ENCODE measurements at places on chromosomes 5 and 9.
A peak's percentile ranks its signal among the peaks of the same experiment; 100 is the strongest.

DNA sequence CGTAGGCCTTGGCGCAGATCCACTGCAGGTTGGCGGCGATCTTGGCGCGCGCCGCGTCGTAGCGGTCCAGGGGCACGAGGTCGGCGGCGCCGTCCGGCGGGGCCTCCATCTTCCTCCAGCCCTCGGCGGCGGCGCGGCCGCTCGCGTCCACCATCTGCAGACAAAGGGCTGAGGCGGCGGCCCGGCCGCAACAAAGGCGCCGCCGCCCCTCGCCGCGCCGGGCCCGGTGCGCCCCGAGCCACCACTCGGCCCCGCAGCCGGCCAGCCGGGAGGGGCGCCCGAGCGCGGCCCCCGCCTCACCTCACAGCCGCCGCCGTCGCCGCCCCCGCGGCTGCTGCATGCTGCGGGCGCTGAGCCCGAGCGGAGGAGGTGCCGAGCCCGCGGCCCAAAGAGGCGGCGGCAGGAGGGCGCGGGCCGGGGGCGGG, 328 bp downstream of the CAMSAP1 start:
- DNase-seq: no peak

- no peak for DNase-seq
Measured at GRCh38 chr9:82968816-82969215, 94.1 kb downstream of the RASEF start.

GRCh38 chr5:137438932-137439331, 60.2 kb downstream of the SPOCK1 start:
- DNase-seq: peak; percentile 75

DNA sequence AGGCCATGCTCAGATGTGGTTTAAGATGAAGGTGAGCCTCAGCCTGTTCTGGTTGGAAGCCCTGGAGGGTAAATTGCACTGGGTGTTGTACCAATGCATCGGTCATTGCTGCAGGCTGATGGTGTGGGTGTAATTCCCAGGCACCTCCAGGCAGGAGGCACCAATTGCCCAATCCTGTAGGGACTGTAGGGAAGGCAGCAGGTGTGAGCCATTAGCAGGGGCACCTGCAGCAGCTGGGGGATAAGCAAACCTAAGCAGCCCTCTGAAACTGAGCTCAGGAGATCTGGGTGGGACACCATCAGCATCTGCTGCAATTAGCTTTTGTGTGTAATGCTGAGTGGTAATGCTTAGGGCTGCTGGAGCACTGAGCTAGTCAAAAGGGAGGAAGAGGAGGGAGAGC, 190.1 kb upstream of the TBC1D2 start:
- DNase-seq: no peak

GRCh38 chr5:98065261-98065909, 708.1 kb upstream of the RGMB start:
- DNase-seq: no peak

DNA sequence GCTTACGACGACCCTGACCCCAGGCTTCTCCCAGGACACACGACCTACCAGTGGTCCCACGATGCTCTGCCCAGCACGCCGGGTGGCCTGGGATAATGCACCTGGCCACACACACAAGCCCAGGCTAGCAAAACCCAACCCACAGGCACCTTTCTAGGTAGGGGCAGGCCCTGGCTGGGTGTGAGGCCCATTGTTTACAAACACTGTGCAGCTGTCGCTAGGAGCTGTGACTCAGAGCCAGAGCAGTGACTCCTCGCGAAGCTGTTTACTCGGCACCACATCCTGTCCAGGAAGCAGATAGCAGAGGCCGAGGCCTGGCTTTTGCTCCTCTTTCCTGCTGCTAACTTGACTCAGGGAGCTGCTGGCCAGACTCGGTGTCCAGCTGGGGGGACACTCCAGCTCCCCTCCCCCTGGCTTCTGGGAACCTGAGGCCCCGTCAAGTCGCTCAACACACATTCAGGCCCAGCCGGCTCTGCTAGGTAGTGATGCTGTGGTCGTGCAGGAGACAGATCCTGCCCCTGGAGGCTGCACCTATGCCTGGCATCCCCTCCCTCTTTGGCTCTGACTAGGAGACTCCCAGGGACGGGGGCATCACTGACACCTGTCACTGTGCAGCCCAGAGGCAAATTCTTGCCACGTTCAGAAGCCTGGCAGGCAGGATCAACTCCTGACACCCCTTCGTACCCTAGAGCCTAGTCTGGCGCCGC, 12.8 kb upstream of the RALGDS start:
- DNase-seq: peak; percentile 76

DNA sequence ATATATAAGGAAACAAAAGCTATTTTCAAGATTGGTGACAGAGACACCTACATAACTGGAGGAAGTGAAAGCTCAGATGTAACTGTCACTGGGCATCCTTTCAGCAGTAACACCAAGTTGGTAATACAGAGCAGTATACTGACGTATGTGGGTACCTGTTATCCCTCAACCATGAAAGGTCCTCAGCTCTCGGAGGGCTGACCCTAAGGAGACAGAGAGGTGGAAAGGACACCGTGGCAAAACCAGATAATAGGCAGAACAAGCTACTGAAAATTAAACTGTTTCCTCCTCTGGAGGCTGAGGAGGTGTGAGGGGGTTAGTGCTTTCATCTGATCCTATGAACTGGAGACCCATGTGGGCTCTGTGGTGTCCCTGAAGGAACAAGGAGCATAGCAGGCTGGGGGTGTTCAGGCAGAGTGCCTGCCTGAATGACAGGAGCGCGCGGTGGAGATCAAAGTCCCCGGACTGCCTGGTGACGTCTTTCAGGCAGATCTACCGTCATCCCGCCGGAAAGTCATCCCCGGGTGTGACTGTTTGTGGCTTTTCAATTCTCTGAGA, 130.2 kb upstream of the FSTL4 start:
- no peak for DNase-seq

- no peak for DNase-seq
Measured at GRCh38 chr5:122442938-122443337, 130.9 kb downstream of the SNCAIP start.

DNA sequence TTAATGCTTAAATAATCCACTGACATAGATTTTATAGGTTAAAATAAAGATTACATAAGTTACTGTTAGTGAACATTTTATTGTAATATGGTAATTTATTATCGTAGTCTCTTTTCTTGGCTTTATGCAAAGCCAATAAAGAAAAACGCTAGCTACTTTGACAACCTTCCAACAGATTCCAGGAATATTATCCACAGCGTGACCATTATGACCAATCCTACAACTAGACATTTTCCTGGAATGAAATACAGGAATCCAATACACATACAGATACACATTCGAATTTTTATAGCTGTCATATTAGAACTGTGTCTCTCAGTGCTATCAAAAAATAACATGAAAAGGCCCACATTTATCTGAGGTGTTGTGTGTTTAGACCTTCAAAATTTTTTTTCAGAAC, 13.1 kb downstream of the RPS23 start:
- no peak for DNase-seq

- no peak for DNase-seq
Measured at GRCh38 chr9:122777935-122778627, 10.7 kb upstream of the OR5C1 start.

- no peak for DNase-seq
Measured at GRCh38 chr9:129672702-129673101, 7.3 kb downstream of the PRRX2 start.

- DNase-seq: no peak
Measured at GRCh38 chr9:37286530-37287175, 135.8 kb upstream of the GRHPR start.

GRCh38 chr9:27572918-27573633, at the start of gene C9orf72:
Gene C9orf72 (minus strand): TSS chr9:27573481. CDS start chr9:27567120, 6,361 bp downstream.
- DNase-seq: peak; percentile 85

- DNase-seq: no peak
Measured at GRCh38 chr5:41157272-41157894, 55.9 kb downstream of the C6 start.

- DNase-seq: no peak
Measured at GRCh38 chr9:38101423-38101822, 32.4 kb upstream of the SHB start.

DNA sequence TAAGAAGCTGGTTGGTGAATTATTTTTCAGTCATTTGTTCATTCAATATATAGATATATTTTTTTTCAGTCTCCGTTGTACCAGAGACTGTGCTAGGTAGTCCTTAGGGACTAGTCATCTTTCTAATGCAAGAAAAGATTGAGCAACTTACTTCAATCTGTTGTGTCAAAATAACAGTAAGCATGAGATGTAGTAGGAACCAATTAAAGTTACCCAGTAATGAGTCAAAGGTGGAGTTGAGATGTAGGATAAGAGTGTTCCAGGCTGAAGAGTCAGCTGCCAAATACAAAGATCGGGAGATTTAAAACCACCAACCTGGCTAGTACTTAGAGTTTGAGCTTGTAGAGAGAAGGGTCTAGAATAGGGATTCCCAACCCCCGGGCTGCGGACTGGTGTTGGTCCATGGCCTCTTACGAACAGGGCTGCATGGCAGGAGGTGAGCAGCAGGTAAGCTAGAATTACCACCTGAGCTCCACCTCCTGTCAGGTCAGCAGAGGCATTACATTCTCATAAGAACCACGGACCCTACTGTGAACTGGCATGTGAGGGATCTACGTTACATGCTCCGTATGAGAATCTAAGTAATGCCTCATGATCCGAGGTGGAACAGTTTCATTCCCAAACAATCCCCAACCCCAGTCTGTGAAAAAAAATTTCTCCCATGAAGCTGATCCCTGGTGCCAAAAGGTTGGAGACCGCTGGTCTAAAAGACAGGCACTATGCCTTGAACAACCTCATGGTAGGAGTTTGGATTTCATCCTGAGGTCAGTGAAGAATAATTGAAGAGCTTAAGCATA, 1241.5 kb upstream of the WWC1 start:
- no peak for DNase-seq

- DNase-seq: no peak
Measured at GRCh38 chr9:10366171-10366779, 246.5 kb downstream of the PTPRD start.

DNA sequence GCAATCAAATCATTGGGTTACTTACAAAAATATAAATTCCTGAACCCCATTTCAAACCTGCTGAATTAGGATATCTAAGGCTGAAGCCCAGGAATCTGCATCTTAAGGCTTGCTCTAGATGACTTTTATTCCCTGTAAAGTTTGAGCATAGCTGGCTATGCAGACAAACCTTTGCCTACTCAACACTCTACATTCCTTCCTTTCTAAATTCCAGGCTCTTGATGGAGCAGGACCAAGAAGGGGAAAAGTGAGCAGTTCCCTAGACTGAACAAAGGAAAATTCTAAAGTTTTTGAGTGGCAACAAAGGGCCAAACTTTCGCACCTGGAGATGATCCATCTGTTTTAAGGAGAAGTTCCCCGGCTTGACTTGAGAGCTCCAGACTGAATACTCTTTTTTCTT, 9.8 kb upstream of the ADRA1B start:
- DNase-seq: no peak

DNA sequence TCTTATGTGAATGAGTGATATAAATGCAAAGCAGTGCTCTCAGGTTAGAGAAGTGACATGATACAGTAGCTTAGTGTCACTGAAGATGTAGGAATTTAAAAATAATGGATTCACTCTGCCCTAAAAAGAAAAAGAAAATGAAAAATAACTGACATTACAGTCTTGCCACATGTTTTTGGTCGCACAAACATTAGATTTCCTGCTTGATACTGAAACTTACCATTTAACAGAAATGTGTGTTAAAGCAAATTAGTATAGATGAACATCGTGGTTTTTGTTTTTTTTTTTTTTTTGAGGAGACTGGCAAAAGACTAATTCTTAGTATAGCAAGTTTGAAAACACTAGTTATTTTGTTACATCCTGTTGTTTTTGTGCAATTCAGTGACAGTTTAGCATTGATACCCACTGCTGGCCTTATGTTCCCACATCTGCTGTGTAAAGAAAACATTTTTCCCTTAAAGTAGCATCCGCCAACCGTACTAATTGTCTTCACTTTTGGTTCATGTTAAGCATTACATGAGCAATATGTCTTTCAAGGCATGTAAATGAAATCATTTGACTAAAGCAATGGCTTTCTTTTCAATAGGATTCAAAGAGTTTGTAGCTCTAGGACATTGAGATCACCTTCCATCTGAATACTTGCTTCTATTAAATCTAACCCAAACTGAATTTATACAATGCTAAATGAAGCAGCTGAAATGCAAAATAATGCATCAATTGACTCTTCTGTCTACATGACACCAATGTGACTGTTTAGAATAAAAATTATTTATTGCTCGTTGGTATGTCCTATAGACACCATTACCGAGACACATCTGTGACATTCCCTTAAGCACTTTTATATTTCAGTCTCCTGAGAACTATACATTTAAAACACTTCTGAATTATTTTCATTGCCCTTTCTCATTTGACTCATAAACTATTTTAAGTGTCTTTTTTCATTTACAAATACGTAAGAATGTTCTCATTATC, 859.1 kb downstream of the MAT2B start:
- DNase-seq: no peak

DNA sequence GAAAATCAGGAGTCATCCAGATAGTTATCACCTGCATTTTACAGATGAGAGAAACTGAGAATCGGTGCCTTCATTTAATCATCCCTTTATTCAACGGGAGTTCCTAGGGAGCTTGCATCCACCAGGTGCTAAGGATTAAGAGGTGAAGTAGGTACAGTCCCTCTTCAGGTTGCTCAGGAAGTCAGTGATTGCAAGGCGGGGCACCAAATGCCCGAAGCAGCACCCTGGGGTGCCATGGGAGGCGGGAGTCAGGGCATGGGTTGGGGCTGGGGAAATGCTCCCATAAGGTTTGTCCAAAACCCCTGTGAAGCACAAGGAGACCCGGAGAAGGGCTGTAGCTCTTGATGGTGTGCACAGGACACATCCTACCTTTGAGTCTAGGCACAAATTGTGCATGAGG, 98.8 kb upstream of the KLF4 start:
- DNase-seq: no peak

- no peak for DNase-seq
Measured at GRCh38 chr5:81572201-81572600, 178.3 kb upstream of the ACOT12 start.

GRCh38 chr5:125348221-125348692, 601.8 kb upstream of the ZNF608 start:
- no peak for DNase-seq

- no peak for DNase-seq
Measured at GRCh38 chr9:6907772-6908381, 150.1 kb downstream of the KDM4C start.

DNA sequence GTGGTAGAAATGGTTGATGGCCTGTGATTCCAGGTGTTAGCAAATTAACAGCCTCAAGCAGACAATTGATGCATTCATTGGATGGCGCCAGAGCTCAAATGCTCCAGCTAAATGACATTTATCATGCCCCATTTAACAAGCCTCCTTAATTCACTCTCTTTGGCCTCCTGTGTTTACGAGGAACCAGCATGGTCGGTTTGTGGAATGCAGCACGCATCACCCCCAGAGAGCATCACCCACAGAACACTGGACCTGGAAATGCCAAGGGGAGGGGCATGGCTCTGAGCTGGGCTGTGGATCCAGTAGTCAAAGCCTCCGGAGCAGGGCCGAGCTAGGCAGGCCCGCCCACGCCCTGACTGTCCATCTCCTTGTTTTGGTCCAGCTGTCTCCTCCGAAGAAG, 434.0 kb downstream of the GADD45G start:
- no peak for DNase-seq

DNA sequence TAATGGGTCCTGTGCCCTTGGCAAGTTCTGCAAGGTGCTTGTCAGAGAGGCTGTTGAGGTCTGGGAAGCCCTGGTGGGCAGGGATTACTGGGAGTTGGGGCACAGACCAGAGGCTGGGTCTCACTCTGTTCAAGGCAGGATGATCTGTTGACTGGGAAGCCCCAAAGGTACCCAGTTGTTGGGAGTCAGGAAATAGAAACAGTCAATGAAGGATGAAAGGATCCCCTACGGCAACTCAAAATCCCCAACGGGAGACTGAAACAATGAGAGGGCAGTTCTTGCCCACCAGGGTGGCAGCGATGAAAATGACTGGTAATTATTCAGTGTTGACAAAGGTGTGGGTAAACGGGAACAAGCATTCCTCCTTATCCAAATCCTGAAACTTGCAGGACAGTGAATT, 31.2 kb downstream of the BNIP1 start:
- DNase-seq: no peak

Measured in T-helper 1 cell (primary cell).